ENCODE measurements at places on chromosomes 3 and 15.

GRCh38 chr3:190644035-190644434 lies 130.2 kb downstream of the IL1RAP start:
- DNase-seq = no peak

- DNase-seq = no peak
Measured at GRCh38 chr3:33174095-33174494, 44.5 kb downstream of the SUSD5 start.

DNA sequence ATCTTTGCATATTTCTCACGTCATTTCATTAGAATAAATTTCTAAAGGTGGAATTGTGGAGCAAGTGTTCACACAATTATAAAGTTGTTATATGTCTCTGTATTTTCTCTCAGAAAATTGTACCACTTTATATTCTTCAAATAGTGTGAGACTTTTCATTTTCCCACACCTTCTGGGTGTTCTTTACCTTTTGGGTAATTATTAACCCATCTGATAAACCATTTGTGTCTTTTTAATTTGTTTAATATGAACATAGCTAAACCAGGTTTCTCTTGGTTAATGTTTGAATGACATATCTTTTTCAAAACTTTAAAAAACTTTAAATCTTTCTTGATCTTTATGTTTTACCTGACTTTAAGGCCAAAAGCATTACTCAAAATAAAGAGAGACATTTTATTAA lies 40.5 kb downstream of the DZIP3 start:
- no peak for DNase-seq

GRCh38 chr3:143712522-143712921 lies 135.7 kb downstream of the SLC9A9 start:
- DNase-seq = no peak

DNA sequence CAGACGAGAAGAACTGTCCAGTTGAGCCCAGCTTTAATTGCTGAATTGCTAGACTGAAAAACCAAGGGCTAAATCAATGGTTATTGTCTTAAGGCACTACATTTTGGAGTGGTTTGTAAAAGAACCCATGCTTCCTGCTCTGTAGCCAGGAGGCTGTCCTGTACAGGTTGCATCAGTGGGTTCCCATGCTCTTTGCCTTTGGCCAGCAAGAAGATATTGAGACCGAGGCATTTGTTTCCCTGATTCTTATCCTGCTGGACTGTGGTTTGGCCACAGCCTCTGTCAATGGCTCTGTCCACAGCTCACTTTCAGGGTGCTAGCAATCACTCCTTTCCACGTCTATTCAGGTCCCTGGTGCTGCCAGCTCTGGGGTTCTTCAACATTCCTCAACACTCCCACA lies 89.6 kb downstream of the FAM43A start:
- DNase-seq = no peak

DNA sequence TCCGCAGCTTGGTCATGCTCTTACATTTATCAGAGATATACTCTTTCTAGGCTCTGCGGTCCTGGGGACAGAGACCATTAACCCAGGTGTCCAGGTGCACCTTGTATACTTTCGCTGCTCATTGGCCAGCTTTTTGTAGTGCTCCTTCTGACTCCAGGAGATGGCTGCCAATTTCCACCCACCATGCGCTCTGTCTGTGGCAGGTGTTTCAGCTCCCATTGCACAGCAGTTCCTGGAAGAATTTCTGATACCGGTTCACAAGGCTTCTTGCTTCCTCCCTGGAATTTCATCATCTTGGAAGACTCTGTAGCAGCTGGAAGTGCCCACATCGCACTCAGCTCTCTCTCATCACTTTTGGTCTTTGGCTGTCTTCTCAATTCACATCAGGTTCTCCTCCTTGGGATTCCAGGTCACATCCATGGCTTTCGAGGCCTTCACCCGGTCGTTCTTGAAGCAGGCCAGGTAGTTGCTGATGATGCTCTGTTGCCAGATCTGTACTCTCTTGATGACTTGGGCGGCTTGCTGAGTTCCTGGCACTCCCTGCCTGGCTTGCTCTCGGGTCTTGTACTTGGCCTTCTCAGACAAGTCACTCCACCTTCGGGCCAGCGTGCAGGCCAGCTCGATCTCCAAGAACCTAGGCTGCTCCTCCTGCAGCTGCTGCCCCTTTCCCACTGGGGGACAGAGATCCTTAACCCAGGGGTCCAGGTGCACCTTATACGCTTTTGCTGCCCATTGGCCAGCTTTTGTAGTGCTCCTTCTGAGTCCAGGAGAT lies 41.1 kb upstream of the ARL8B start:
- DNase-seq = no peak
